ENCODE measurements at places on chromosomes 6 and 20.

- DNase-seq, result no peak
Observed at GRCh38 chr20:58099291-58099935, 129.0 kb downstream of the ANKRD60 start.

- peak; percentile 60 for DNase-seq
Observed at GRCh38 chr6:142566628-142567396, 265.0 kb downstream of the ADGRG6 start.

- no peak for DNase-seq
Observed at GRCh38 chr20:49682278-49682677, 31.4 kb downstream of the B4GALT5 start.

GRCh38 chr6:7155871-7156579 lies 48.3 kb downstream of the RREB1 start:
- DNase-seq, result no peak

DNA sequence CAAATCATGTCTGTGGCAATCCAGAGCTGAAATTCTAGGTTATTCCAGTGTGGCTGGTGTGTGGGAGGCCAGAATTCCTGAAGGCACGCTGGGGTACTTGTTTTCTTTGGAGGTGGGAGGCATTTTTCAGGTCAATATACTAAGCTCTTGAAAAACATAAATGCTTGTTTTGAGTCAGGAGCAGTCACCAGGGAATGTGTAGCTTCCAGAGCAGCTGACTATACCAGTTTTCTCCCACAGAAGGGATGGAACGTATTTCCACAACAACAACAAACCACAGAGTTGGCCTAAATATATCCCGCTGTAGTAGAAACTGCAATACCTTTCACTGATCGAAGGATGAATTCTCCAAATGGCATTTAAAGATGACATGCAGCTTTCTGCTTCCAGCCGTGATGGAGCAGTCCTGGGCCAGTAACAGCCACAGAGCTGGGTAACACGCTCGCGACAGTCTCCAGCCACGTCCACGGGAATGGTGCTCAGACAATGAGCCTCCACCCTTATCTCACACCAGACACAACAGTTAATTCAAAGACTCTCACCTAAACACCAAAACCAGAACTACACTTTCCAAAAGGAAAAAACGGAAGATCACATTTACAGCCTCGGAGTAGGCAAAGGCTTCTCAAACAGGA lies 23.2 kb downstream of the CHRNA4 start:
- no peak for DNase-seq

- no peak for DNase-seq
Observed at GRCh38 chr6:39268171-39268570, 38.9 kb upstream of the KCNK5 start.

DNA sequence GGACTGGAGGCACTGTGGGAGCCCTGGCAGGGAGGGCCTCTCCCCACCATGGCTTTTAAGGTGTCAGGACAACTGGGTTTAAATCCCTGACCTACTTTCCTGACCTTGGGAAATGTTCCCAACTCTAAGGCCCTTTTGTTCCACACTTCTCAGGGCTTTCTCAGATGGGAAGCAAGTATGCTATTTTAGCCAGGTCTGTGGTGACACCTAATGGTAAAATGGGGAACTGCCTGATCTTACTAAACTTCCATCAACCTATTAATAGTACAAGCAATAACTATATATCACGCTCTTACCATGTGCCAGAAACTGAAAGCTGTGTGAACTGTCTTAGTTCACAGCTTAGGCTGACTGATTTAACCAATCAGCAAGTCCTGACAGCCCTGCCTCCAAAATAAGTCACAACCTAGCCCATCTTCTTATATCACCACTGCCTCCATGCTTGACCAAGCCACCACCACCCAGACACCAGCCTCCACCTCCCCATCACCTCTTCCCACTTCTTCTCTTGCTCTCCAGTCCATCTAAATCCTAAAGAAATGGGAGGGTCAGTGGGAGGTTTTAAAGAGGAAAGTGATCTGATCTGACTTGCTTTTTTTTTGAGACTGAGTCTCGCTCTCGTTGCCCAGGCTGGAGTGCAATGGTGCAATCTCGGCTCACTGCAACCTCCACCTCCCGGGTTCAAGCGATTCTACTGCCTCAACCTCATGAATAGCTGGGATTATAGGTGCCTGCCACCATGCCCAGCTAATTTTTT lies 6.9 kb upstream of the BLCAP start:
- DNase-seq, result peak; percentile 41

GRCh38 chr20:64228751-64229506 lies 26.6 kb upstream of the PCMTD2 start:
- DNase-seq, result no peak

DNA sequence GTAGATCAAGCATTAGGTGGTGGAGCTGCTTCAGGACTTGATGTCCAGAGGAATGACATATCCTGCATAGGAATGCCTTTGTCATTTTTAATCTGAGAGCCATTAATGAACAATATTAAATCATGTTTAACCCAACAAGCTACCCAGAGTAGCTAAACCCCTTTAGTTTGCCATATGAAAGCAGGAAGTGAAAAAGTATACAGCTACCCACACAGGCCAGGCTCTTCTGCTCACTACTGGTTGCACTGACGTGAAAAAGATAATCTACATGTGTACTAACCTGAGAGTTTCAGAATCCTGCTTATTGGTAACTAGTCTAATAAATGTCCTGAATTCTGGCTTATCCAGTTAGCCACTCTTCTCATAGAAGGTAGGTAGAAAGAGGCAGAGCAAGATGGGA lies 19.9 kb downstream of the GLYATL3 start:
- DNase-seq, result no peak

DNA sequence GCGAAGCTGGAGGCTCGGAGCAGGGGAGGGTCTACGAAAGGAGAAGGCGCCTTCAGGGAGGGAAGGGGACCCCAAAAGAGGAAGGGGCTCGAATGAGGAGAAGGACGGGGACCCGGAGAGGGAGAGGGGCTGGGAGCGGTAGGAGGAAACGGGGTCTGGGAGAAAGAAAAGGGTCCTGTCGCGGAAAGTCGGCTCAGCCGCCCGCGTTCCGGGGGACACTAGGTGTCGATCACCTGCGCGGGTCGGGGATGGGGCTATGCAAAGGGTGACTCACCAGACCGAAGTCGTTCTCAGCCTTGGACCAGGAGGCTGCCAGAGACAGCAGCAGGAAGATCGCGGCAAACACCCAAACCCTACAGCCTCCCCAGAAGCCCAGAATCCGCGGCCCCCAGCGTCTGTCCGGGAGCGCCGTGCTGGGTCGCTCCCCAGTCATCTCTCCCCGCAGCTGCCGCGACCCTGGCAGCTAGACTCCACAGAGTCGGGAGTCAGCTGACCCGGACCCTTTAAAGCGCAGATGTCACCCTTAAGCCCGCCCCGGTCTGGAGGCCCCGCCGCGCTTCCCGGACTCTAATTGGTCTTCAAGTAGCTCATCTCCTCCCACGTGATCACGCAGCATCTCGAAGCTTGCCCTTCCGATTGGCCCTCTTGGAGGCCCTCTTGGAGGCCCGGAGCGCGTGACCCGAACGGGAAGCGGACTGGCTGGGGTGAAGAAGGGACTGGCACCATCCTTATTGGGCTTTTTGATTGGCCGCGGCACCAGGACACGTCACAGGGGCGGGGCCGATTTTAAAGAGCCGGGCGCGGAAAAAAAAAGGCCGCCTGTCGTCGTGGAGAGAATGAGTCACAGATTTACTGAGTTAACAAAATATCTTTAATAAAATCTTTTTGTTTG lies at the start of gene NEU1:
TSS of gene NEU1 (minus strand) at position 478 of the 892 bp plus-strand sequence. CDS start at position 433, 45 bp downstream.
- DNase-seq, result peak; percentile 96

- DNase-seq, result peak; percentile 68
Observed at GRCh38 chr20:57622579-57623381, 2.6 kb upstream of the ZBP1 start.

DNA sequence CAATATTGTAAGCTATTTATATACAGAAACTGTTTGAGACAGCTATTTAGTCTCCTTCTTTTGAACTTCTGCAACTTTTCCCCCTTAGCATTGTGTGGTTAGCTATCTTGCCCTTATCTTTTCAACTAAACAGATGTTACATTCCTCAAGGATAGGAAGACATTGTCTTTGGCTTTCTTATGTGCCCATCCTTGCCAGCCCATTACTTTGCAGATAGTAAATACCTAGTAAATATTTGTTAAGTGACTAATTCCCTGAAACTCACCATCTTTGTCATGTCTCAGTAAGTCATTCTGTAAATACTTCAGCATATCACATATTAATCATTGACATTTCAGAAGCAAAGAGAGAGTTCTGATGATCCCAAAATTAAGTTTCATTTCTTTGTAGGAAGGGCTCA lies 69.1 kb upstream of the FLRT3 start:
- DNase-seq, result no peak

- peak; percentile 51 for DNase-seq
Observed at GRCh38 chr6:26331218-26332073, 33.6 kb upstream of the BTN3A2 start.

DNA sequence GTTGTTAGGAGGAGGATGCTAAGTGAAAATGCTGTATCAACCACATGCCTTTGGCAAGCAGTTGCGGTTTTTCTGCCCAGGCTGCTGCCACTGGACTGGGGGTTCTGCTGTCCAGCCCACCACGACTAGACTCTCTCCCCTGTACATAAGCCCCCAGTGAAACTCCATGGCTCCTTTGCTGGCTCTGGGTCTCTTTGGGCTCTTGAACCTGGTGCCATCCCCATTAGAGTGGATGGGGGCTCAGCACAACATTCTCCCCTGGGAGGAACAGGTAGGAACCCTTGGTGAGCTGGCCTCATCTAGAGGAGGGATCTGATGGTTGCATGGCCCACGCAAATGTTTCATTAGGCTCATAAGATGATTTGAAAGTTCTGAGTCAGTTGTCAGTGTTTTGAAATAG lies 204.8 kb upstream of the KCNG1 start:
- DNase-seq, result no peak

GRCh38 chr6:72631480-72631879 lies 9.6 kb downstream of the KCNQ5 start:
- no peak for DNase-seq

DNA sequence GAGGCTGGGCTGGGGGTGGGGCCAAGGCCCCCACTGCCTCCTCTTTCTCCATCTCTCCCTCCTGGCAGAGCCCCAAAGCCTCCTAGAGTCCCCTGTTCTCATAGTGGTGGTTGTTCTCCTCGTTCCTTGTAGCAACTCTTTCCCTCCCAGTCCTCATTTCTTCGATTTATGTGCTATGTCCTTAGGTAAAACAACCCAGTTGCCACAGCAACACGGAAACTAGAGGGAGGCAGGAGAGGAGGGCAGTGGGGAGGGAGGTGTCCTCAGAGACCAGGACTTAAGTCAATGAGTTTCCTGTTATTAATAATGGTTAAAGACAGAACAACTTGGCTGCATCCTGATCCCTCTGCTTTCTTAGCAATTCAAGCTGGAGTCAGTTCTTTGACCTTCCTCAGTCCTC lies 161.0 kb downstream of the INSM1 start:
- DNase-seq, result no peak

All from activated CD8-positive, alpha-beta memory T cell treated with anti-CD3 and anti-CD28 coated beads, Interleukin-2, amount 50 U/mL, for 4 hours (primary cell).